ENCODE measurements at places on chromosomes 2 and 18.
A peak's percentile ranks its signal among the peaks of the same experiment; 100 is the strongest.

DNA sequence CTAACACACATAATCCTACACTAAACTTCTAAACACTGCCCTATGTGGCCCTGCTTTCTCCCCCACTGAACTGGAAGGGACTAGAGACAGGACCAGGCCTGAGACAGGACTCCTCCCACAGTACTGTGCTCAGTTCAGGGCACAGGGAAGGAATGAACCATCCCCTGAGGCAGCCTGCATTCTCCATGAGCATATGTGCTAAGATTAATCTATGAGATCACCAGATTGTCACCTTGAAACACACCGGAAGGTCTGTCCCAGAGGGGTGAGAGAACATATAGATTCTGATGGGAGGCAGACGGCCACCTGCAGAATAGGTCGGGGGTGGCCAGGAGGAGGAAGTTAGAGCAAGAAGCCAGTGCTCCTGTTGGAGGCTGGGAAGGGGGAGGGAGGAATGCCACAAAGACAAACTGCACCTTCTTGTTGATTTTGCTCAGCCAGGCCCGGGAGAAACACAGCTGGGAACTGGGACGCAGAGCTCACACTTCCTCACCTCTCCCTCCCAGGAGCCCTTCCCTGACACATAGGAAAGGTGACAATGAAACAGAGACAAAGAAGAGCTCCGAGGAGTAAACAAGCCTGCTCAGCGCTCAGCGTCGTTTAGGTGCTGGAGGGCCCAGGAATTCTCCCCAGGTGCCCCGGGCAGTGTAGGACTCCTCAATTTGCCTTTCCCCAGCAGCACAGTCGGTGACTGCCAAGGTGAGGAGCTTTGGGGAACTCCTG lies 52.1 kb downstream of the ZBTB7C start:
- no peak for DNase-seq

- DNase-seq, result no peak
These were observed 236.5 kb downstream of the GBX2 start for GRCh38 chr2:235931676-235932075.

DNA sequence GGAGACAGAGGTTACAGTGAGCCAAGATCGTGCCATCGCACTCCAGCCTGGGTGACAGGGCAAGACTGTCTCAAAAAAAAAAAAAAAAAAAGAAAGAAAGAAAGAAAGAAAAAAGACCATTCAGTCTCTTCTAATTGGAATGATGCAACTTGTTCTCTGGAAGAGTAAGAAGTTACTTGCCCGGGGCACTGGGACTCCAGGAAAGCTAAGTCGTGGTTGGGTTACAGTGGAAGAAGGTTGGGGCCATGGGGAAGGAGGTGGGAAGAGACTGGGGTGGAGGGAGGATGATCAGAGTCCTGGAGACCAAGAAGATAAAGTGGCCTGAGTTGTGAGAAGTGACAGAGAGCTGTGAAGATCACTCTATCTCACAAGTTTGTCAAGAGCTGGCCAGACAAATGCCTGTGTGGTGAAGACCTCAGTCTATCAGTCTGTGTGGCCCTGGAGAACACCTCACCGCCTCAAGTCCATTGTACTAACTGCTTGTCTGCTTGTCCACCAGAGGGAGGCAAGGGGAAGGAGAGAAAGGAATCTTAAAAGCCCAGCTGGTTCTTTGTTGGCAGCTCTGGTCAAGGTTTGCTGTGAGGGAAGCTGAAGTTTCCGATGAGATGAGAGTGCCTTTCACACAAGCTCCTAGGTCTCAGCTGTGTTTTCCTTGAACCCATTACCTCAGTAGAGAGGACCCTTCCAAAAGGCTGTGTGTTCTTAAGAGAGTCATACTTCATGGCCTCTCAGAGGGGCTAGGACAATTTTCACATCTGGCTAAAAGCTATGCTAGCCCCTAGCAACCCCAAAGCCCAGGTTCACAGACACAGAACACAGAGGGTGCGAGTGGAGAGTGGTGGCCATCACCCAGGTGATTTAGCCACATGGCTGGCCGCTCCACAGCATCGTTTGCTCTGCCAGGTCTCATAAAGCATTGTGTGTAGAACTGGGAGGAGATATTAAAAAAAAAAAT lies 72.0 kb upstream of the TMEM178A start:
- DNase-seq, result peak; percentile 95

DNA sequence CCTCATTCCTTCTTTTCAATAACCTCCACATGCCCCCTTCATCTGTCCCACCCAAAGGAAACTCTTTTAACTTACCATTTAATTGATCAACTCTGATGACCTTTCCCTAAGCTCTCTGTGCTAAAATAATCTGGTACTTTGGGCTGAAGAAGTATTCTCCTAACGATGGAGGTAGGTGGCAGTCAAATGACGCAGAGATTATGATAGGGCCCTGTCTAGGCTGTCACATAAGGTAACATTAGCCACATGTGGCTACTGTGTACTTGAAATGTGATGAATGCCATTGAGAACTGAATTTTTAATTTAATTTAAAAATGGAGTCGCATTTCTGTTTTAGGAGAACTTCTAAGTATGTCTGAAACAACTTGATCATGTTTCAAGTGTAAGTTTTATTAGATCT lies 140.5 kb upstream of the TNP1 start:
- DNase-seq, result peak; percentile 6

DNA sequence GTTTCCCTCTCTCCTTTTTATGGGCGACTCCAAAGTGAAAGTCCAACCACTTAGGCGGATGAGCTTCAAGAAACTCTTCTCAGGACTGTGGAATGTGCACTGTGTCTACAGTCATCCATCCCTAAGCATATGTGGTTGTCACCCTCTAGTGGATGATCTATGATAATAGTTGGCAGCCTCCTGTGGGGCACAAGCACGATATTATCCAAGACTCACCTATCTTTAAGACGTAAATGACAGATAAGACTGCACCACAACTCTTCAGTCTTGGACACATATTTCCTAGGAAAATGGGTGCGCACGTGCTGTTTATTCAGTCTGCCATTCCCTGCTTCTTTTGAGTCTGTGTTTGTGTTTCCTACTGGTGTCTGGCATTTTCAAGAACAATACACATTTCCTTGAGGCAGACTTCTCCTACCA lies 145.5 kb upstream of the CTAGE1 start:
- DNase-seq, result peak; percentile 81

DNA sequence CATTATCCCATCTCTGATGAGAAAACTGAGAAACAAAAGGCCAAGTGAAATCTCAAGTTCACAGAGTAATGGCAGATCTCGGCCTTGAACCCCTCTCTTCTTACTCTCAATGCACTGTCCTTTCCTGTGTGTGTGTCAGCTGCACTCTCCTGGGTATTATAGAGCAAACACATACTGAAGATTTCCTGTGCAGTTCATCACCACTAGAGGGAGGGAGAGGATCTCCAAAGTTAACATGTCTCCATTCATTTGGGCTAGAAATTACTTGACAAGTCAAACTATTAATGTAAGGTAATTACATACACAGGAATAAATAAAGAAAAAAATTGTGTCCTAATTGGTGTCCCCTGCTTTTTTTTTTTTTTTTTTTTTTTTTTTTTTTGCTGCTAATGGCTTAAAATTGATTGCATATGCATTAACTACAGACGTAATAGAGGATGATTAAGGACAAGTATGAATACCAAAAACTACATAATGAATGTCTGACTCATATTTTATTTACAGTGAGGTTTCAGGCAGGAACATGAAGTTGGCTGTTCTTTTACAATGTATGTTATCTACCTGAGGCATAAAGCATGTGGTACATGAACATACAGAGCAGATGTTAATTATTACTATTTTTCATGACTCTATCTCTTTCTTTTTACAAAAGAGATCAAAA lies 269.2 kb downstream of the NYAP2 start:
- peak; percentile 81 for DNase-seq

DNA sequence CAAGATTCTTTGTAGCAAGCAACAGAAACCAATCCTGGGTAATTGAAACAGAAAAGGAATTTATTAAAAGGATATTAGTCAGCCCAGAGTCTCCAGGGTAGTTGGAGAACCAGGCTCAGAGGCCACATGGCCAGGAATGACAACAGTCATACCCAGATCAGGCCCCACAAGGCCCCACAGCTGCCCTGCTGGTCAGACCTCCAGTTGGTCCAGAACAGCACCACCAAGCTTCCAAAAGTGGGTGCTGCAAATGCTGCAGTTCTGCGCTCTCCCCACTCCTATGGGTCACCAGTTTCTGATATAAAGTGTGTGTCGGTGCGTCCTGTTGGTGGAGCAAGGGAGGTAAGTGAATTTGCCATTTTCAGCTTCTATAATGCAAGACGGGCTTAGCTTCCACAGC lies 29.9 kb downstream of the KLHL29 start:
- peak; percentile 67 for DNase-seq

DNA sequence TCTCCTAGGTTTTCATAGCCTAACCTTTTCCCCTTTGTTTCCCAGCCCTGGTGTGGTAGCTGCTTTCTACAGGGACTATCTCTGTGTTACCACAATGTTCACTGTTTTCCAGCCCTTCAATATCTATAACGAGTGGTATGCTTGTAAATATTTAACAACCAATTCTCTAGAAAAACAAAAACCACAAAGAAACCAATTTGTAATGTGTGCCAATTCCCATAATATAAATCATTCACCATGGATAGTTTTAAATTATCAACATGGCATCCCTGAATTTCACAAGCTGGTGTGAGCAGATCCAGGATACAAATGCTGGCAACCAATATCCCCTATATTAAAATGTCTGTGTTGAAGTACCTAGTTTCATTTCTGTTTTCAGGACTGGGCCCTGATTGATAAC lies 207.5 kb upstream of the FBXO11 start:
- DNase-seq, result no peak
